ENCODE measurements at places on chromosomes 7 and 10.
A peak's percentile ranks its signal among the peaks of the same experiment; 100 is the strongest.

GRCh38 chr10:69797959-69798358, 3.7 kb upstream of the COL13A1 start:
- DNase-seq = no peak

GRCh38 chr7:150368096-150368883, at the start of gene REPIN1:
Gene REPIN1 (plus strand): TSS chr7:150368822. CDS start chr7:150369712, 890 bp downstream.
- DNase-seq = peak; percentile 54

DNA sequence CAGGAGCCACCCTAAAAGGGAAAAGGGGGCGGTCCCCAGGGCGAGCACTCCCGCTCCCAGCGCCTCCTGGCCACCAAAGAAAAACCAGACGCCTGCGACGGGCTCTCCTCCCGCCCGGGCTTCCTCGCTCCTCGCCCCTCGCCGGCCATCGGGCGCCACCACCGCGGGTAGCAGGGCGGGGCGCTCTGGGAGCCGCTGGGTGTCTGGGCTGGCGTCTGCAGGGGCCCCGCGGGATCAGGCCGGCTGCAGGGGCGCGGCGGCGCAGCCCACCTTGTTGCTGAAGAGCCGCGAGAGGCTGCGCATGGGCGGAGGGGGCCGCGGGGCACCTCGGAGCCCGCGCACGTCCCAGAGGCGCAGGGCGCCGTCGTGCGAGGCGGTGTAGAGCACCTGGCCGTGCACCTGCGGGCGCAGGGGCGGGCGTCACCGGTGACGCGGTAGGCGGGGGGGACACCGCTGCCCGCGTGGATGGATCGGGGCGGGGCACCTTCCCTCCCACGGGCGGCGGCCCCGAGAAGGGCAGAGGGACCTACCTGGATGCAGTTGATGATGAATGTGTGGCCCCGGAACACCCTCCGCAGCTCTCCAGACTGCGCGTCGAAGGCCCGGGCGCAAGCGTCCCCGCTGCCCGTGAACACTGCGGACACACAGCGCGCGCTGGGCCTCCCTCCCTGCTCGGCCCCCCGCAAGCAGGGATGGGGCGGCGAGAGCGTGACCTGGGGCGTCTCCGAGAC, 28.3 kb downstream of the WDR86 start:
- no peak for DNase-seq

GRCh38 chr10:20399772-20400171, 497.3 kb downstream of the NEBL start:
- no peak for DNase-seq

GRCh38 chr10:71371750-71372166, 25.0 kb upstream of the CDH23 start:
- no peak for DNase-seq

DNA sequence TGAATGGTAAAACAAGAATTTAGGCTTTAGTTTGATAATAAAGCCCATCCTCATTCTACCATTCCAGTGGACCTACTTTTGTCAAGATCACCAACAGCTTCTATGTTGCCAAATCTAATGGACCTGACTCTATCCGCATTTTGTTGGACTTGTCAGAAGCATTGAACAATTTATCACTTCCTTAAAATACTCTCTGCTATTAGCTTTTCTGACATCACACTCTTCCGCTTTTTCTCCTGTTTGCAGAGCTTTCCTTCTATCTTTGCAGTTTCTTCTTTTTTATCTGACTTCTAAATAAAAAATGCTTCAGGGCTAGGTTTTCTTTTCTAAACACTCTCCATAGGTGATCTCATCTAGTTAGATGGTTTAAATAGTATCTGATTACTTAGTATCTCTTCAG, 42.7 kb upstream of the SMIM30 start:
- no peak for DNase-seq

DNA sequence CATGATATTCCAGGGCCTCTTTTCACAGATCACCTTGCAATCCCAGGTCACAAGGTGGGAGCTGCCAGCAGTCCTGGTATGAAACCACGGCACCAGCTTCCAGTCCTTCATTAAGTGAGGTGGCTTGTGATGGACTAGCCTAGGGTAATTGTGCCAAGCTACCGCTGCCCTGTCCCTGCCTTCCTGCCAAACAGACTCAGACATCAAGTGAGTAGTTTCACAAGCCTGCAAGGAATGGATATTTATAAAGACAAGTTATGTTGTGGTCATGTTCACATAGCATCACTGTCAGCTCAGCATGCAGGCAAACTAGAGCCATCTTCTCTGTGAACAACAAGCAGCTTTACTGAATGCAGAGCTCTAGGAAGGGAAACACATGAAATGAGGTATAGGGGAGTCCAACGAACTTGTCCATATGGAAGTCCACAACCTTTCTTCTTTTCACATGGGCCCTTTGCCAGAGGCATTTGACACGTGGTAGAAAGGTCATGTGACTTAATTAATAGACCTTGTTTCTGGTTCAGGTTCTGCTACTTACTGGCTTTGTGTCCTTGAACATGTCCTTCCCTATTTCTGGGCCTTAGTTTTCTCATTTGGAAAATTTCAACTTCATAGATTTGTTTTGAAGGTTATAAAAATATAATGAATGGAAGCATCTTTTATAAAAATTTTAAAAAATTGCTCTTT, 1061.2 kb downstream of the KCNMA1 start:
- DNase-seq = no peak

GRCh38 chr10:89879121-89879520, 177.7 kb downstream of the KIF20B start:
- no peak for DNase-seq

DNA sequence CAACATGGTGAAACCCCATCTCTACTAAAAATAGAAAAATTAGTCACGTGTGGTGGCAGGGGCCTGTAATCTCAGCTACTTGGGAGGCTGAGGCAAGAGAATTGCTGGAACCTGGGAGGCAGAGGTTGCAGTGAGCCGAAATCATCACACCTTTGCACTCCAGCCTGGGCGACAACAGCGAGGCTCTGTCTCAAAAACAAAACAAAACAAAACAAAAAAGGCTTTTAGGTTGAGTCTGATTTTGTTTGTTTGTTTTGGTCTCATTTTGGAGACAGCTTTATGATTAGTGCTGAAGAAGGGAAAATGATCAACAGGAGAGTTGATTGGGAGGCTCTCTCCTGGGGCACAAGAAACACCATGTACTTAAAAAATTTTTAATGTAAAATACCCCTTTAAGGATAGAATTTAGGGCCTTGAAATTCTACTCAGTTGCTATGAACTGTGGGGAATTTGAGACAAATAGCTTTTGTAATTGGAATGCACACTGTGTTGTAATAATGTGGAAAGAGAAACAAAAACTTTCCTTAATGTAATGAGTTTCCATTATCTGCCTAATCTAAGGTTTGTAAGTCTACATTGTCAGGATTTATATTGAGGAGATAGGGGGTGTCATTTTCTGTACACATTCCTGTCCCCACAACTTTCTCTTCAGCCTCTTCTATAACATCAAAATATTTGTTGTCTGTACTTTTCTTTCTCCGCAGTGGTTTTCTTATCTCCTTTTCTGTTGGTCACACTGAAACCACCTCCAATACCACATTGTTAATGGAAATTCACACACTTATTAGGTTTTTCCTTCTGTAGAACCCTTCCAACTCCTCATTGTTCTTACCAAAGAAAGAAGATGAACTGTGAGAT, 41.3 kb downstream of the ARID5B start:
- no peak for DNase-seq

- DNase-seq = no peak
These were observed 215.6 kb downstream of the DOCK4 start for GRCh38 chr7:111990643-111991042.

GRCh38 chr10:3472287-3473051, 299.9 kb upstream of the PITRM1 start:
- DNase-seq = no peak

- DNase-seq = no peak
These were observed 1050.7 kb downstream of the SORCS3 start for GRCh38 chr10:105691811-105692210.

GRCh38 chr10:44566786-44567185, 181.9 kb upstream of the CXCL12 start:
- no peak for DNase-seq

- no peak for DNase-seq
These were observed 73.4 kb downstream of the LYZL2 start for GRCh38 chr10:30556189-30556588.

Measured in stimulated activated CD4-positive, alpha-beta T cell treated with anti-CD3 and anti-CD28 coated beads, Interleukin-1b, Interleukin-23, amount 100 ng/mL, for 24 hours (primary cell).